ENCODE measurements at places on chromosomes 1 and 21. TPM values are rescaled to one million over a fixed set of nuclear protein-coding genes. Genes with fewer than 3 reads are reported as not detected.
A peak's percentile ranks its signal among the peaks of the same experiment; 100 is the strongest.

EDEM3 gene
- 35.7 TPM for total RNA-seq

GRCh38 chr1:15251857-15252835 lies 5.1 kb downstream of the FHAD1 start:
- no peak for DNase-seq

DNA sequence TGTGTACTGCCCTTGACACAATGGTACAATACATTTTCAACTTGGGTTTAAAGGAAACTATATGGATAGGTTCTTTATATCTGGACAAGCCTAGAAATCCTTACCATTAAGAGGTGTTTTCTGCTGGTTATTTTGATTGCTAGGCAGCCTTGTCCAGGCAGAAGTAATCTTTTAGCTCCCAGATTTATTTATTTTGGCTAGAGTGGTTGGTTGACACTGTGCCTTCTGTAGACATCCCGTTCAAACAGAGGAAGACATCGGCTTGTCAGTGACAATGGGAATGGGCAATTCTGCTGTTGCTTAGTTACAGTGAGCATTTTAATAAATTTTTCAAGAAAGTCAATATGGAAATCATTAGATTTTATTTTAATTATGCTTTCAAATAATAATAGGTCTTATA lies 138.8 kb downstream of the VPS13D start:
- DNase-seq: no peak

PGLYRP3 gene
- not detected for total RNA-seq

DNA sequence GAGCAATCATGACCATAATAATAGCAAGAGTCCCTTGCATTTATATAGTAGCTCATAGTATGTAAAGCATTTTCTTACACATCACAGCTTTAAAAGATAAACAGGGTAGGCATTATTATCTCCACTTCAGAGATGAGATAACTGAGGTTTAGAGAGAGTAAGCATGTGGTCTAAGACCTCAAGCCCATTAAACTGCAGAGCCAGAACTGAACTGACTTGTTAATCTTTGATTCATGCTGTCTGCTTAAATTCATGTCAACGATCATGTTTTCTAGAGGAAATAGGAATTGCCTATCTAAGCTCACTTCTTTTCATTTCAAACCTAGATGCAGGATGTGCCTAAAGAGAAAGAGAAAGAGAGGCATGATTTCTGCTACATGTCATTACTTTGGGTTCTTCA lies 524.8 kb downstream of the PTPRC start:
- DNase-seq: no peak

DNA sequence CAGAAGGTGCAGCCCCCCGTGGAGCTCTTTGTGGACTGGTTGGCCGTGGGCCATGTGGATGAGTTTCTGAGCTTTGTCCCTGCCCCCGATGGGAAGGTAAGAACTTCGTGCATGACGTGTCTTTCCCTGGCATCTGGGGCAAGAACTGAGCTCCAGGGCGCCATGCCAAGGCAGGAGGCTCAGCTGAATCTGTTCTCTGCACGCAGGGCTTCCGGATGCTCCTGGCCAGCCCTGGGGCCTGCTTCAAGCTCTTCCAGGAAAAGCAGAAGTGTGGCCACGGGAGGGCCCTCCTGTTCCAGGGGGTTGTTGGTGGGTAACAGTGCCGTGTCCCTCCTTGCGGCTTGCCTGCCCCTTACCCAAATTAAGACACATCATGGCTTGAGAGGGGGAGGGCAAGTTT lies 27.7 kb downstream of the PADI3 start:
- peak; percentile 96 for DNase-seq

DNA sequence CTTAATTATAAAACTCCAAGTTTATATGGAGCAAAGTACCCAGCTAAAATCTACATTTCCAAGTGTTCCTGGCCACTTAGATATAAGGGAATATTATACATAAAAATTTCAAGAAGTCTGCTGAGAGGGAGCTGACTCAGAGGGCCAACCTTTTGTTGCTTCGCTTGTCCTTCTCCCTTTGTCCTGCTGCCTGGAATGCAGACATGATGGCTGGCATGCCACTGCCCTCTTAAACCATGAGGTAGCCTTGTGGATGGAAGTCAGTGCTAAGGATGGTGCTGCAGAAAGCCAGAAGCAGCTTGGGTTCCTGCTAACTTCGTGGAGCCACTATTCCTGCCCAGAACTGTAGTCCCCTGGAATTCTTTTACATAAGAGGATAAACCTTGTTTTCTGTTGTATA lies 38.9 kb upstream of the SRP9 start:
- DNase-seq: no peak
